ENCODE measurements at places on chromosomes 16 and 17.
A peak's percentile ranks its signal among the peaks of the same experiment; 100 is the strongest.

DNA sequence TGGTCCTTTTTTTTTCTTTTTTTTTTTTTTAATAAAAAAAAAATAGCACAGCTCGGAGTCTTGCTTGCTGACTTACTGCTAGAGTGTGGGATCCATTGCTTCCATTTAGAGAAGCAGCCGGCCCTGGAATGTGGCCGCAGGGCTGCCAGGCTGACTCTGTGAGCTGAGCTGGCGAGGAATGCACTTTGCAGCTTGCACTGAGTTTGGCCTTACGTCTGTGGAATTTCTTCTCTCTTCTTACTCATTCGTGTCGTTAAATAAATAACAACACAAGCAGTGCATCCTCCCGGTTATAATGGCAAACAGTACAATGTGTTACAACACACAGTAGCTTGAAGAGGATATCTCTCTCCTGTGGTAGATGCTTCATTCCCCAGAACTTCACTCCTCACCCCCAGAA, 69.2 kb downstream of the PRKCB start:
- DNase-seq: no peak

- peak; percentile 90 for DNase-seq
These were observed 120.1 kb downstream of the SLC39A11 start for GRCh38 chr17:72972263-72972951.

GRCh38 chr16:67649494-67649931, 4.6 kb downstream of the CARMIL2 start:
- DNase-seq: no peak

- DNase-seq: no peak
These were observed 12.8 kb downstream of the ZNF668 start for GRCh38 chr16:31061126-31061812.

GRCh38 chr16:74298104-74298503, 1.5 kb downstream of the PSMD7 start:
- no peak for DNase-seq

DNA sequence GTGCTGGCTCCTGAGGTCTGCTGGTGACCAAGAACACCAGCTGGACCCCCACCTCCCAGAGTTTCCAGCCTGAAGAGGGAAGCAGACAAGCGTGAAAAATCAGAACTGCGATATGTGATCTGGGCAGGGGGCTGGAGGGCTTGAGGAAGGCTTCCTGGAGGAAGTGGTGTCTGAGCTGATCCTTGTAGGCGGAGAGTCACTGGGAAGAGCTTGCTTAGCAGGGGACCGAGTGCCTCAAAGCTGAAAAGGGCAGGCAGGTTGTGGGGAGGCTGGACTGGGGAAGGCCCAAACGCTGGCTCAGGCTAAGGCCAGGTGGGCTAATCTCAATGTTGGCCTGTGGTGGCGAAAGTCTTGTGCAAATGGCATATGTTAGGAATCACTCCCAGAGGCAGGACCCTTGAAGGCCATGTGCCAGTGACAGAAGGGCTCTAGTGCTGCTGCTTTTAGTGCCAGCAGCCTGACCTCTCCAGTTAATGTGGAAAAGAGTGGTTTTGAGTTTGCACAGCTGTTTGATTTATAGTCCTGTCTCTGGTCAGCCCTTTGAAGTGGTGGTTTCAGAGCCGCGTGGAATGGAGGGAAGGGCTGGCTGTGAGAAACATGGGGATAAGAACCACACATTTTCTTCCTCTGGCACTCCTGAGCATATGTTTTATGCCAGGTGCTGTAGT, 85.3 kb upstream of the LGALS9 start:
- no peak for DNase-seq

- DNase-seq: peak; percentile 19
These were observed 27.1 kb downstream of the CDH13 start for GRCh38 chr16:82653550-82654511.

DNA sequence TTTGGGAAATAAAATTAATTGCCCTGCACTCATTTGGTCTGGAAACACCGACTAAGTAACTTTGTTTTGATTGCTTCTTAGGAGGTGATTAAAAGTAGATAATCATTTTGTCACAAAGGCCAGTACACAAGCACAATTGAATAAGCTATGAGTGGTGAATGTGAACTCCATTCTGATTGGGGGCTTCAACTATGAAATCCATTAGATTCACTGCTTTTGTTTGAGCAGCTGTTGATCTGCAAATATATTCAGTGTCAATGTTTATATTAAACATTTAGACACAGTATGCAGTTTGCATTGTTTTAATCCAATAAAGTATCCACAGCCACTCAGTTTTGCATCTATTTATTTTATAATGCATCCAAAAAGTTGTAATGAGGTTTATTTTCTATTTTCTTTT, 817.5 kb downstream of the CDH11 start:
- DNase-seq: no peak

DNA sequence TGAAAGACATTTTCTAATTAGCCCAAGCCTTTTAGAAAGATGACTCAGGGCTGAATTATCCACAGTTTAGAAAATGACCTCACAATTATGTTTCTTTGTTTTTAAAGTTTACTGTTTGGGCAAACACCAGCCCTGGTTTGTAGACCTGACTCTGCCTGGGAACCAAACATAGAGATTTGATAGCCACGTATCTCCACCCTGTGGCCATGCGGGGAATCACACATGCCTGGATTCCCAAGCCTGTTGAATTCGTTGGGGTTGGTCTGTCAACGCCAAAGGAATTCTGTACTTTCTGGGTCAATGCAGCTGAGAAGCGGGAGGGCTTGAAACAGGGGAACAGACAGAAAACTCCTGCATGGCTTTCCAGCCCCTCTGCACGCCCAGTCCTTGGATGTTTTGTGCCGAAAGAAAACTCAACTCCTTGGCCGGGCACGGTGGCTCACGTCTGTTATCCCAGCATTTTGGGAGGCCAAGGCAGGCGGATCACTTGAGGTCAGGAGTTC, 26.9 kb downstream of the CD300A start:
- peak; percentile 71 for DNase-seq

DNA sequence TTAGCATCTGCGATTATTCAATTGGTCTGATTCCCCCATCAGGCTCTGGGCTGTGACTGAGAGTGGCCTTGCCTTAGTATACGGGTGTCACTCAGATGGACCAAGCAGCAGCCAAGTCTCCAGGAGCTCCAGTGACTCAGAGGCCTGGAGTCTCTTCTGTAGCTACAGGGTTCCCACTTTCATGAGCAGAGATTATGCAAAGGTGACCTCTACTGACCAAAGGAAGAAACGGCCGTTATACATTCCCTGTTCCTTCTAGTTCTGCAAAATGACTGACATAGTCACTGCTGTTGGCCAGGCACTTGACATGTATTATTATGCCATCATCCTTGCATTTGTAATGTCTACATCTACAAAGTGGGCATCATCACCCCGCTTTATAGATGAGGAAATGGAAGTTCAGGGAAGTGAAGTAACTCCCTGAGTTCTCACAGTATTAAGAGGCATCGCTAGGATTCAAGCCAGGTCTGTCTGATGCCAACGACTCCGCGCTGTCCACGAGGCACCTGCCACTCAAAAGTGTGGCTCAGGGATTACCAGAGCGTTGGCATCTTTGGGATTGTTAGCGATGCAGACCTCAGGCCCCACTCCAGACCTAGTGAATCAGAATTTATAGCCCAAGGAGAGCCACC, 23.3 kb downstream of the SLC38A7 start:
- DNase-seq: peak; percentile 85

GRCh38 chr16:85286066-85286831, 174.0 kb upstream of the CIBAR2 start:
- DNase-seq: no peak

DNA sequence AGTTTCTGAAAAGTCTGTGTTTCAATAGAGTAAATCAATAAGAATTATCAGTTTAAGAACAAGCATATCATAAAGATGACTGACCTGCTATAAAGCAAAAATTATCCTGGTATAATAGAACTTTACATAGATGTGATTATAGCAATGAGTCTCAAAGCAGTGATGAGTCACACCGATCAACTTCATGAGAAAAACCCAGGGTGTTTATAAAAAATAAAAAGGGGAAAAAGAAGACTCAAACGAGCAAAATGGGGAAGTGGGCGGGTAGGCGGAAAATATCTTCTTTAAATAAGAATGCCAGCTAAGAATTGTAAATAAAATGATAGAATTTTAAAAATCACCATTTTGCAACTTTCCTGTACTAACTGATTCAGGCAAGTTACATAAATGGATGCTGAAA, 46.8 kb downstream of the BRIP1 start:
- no peak for DNase-seq

DNA sequence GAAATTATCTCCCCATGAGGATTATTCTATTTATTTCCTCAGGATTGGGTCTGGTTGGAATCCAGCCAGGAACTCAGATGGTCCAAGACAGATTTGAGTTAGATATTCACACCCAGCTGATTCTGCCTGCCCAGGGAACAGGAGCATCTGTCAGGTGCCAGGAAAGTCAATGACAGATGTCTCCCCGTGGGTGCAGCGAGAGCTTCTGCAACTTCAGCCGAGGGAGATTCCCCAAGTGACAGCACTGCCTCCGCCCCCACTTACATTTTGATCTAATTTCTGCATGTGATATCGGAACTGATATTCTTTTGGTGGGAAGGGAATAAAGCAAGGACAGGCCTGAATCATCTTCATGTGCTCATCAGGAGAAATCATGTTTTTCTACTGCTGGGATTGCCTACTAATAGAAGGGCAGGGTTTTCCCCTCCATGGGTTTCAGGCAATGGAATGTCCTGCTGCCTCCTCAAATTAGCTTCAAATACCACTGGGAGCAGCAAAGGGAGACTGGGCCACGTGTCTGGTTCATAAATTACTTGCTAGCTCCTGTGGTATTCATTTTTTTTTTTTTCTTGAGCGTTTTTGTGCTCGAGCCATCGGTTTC, 15.7 kb upstream of the DHX8 start:
- no peak for DNase-seq

DNA sequence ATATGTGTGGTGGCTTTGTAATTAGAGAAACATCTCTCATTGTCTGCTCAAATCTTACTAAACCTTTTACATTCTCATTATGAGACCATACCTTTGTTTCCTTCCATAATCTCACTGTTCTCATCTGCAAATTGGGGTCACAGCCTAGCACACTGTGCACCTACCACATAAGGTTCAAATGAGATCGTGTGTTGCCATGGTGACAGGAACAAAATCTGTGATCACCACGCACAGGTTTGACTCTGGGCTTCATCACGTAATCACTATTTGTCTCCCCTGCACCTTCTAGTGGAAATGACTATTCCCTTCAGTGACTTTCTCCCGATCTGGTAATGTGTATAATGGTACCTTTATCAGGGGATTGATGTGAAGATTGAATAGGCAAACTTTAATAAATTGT, 26.1 kb downstream of the CDH8 start:
- DNase-seq: no peak

- DNase-seq: no peak
These were observed 12.0 kb downstream of the USP36 start for GRCh38 chr17:78828470-78829185.

DNA sequence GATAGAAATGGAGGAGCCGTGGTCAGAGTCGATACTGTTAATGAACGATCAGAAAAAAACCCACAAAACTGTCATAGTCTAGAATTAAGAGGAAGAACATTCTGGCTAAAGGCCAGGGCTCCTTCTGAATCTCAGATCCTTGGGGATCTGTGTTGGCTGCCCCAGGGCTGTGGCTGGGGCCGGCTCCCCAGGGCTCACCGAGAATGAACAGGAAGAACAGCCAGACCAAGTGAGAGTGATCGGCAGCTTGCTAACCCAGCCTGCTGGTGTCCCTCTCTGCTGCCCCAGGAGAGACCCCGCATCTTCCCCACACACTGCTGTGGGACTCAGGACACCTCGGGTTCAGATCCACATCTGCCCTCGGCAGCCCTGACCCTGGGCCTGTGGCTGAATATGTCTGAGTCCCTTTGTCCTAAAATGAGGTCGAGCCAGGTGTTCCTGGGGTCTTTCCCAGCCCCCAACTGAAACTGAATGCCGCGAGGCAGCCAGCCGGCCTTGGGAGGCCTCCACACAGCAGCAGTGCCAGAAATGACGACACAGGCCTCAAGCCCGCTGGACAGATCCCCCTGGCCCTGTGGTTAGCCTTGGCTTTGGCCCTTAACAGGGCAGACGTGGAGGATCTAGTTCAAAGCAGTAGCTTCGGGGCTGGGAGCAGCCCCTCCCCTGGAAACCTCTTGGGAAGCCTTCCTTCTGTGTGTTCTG, 23.9 kb upstream of the CLEC18A start:
- DNase-seq: peak; percentile 41

DNA sequence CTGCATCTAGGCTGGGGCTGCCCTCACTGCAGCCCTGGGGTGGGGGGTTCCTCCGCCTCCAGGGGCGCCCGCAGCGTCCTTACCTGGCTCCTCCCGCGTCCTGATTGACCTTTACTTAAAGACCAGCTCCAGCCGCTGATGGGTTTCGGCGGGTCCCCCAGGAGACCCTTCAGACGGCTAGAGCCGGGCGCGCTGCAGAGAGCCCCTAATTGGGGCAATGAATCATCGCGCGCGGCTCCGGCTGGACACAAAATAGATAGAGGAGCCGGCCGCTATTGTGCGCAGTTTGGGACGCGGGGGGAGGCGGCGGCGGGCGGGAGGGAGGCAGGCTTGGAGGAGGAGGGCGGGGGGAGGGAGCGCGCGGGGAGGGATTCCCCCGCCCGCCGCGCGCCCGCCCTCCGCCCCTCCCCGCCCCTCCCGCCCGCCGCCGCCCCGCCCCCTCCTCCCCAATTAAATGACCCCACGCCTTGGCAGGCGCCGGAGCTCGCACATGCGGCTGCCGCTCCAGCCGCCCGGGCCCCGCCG, 56.5 kb upstream of the CIBAR2 start:
- DNase-seq: no peak

DNA sequence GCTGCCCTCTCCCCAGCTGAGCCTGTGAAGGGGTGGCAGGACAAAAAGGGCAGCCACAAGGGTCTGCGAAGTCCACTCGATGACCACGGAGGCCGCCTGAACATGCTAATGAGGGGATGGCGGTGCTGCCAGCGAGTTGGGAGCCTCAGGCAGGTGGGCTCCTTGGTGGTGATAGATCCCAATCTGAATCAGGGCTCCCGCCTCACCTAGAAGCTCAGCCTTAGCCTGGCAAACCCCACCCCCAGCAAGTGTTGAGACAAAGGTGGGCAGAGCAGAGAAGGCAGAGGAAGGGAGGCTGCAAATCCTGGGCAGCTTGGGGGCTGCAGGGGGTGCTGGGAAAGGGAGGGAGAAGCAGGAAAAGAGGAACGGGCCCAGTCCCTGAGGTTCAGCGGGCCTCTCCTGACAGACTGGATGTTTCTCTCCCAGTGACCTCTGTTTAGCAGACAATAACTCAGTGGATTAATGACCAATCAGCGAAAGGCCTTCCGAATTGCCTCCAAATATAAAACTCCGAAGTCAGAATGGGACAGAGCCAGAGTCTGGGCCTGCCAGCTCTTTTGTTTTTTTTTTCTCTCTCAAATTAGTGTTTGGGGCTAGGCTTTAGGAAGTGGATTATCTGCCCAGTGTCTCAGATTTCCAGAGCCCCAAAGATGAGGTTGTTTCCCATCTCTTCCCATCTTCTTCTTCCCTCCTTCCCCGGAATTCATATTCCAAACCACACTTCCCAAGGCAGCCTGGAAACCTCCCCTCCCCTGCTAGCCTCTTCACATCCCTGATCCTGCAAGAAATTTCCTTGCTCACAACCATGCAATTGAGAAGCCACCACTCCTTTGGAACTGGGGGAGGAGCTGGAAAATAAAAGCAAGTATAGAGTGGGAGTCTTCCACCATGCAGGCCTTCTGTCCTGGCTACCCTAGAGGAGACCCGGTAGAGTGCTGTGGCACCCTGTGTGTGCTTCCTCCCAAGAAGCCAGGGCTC, 15.2 kb upstream of the HOXB2 start:
- no peak for DNase-seq

- DNase-seq: no peak
These were observed 16.7 kb downstream of the SLC6A4 start for GRCh38 chr17:30218799-30219198.
